ENCODE measurements at places on chromosomes 6 and 20.

GRCh38 chr20:19540392-19540791 is 217.7 kb upstream of the RIN2 start:
- DNase-seq = no peak

DNA sequence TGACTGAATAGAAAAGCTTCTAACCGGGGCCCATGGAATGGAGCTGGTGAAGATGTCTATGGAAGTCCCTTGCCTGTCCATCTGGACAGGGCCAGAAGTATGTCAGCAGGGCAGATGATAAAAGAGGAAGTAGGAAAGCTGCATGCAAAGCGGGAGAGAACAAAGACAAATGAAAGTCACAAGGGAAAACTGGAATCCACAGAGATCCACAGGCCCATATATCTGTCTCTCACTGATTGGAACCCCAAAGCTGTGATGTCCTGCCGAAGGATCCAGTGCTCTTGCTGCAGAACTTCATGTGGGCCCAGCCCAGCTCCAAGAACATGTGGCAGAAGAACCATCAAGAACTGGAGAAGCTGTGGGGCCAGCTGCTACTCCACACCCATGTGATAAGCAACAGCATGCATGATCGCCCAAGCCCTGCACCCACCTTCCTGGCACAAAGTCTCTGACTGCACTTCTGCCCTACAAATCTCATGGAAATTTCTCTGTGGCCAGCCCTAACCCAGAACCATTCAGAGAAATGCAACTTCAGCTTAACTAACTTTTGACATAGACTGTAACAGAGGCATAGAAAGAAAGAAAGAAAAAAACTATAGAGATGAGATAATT is 716.0 kb downstream of the KIF16B start:
- DNase-seq = no peak

GRCh38 chr20:16955971-16956370 is 207.8 kb downstream of the OTOR start:
- no peak for DNase-seq

- DNase-seq = no peak
Measured at GRCh38 chr6:38625217-38625616, 14.5 kb downstream of the BTBD9 start.

GRCh38 chr6:121335087-121336008 is 1.1 kb upstream of the TBC1D32 start:
- DNase-seq = no peak

DNA sequence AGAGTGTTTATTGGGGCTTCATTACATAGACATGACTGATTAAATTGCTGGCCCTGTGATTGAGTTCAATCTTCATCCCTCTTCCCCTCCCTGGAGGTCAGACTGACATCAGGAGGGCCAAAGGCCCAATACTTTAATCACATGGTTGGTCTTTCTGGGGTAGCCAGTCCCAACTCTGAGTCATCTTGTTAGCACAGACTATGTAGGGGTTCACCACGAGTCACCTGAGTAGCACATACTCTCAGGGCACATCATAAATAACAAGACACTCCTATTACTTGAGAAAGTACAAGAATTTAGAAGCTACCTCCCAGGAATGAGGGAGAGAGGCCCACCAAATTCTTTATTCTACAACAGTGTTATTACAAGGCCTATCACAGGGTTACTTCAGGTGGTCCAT is 11.3 kb downstream of the GINS1 start:
- no peak for DNase-seq

DNA sequence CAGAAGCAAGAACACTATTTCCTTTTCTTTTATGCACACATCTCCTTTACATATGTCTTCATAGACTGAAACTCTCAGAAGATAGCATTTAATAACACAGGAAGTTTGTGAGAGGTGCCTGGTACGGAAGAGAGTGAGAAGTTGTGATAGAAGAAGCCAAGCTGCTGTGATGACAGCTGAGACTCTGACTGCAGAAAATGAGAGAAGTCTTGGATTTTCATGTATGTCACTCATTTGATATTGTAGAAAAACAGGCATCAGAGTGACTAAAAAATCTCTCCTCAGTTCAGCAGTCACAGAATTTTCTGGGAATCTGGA is 154.9 kb upstream of the BMP2 start:
- no peak for DNase-seq

DNA sequence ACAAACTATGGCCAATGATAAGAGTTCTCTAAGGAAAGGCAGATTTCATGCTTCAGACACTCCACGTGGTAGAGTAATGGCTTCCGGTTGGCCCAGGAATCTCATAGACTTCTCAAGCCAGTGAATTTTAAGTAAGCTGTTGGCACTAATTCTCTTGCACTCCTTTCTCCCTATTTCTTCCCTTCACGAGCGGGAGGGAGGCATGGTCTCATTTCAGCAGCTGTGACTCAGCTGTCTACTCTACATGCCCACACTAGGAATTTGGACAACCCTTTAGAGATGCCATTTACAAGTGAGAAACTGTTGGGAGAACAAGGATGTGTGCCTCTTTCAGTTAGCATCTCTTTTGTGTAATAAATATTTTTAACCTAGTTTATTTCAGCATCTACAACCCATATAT is 107.7 kb downstream of the PTPRK start:
- no peak for DNase-seq

DNA sequence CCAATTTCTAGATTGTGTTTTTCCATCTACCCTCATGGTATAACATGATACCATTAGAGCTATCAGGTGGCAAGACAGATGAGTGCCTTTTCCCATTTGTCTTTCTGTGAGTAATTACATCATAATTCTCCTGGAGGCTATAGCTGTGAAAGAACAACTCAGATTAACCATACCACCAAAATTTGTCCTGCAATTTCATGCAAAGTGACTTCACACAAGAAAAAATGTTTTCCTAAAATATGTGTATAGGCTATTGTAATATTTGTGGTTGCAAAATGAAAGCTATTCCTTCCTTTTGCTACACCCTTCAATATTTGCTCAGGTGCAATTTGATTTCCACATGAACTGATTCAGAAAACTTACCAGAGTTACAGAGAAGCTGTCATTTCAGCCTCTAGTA is 547.7 kb upstream of the ID4 start:
- DNase-seq = no peak

- DNase-seq = no peak
Measured at GRCh38 chr6:76992553-76992952, 470.7 kb downstream of the HTR1B start.

GRCh38 chr20:14925300-14925699 is 587.9 kb upstream of the FLRT3 start:
- no peak for DNase-seq
